ENCODE measurements at places on chromosomes 3 and 15.
A peak's percentile ranks its signal among the peaks of the same experiment; 100 is the strongest.

GRCh38 chr3:146839727-146840375 is 234.7 kb upstream of the PLSCR5 start:
- no peak for DNase-seq

- no peak for DNase-seq
These were observed 35.9 kb downstream of the STARD5 start for GRCh38 chr15:81288040-81288439.

- peak; percentile 13 for DNase-seq
These were observed 848.6 kb downstream of the PDCD6IP start for GRCh38 chr3:34646911-34647460.

- no peak for DNase-seq
These were observed 4.1 kb downstream of the XCR1 start for GRCh38 chr3:46022909-46023785.

GRCh38 chr3:125187599-125187910 is 25.0 kb downstream of the SLC12A8 start:
- no peak for DNase-seq

GRCh38 chr3:195001261-195001660 is 269.7 kb downstream of the XXYLT1 start:
- no peak for DNase-seq

- DNase-seq, result no peak
These were observed 22.8 kb downstream of the MUC4 start for GRCh38 chr3:195788711-195789581.

GRCh38 chr3:184498986-184499606 is 62.5 kb upstream of the EPHB3 start:
- DNase-seq, result no peak

- no peak for DNase-seq
These were observed 145.4 kb downstream of the ALCAM start for GRCh38 chr3:105512061-105512460.

GRCh38 chr3:10732292-10732691 is 83.7 kb upstream of the SLC6A11 start:
- DNase-seq, result no peak

DNA sequence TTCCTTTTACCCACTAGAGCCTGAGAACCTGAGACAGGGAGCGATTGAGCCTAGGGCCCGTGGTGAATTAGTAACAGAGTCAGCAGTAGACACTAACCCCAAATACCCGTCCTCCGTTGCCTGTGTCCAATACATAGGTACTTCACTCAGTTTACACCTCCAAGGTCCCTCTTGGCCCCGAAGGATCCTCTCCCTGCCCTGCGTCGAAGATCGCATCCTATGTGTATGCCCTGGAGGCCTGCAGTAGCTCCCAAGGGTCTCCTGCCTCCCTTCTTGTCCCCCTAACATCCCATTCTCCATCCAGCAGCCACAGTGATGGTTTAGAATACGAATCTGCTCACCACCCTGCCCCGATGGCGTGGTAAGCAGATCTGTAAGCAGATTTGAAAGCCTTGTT is 67.0 kb downstream of the ISG20 start:
- no peak for DNase-seq

- no peak for DNase-seq
These were observed 138.4 kb upstream of the TBL1XR1 start for GRCh38 chr3:177335728-177336127.

DNA sequence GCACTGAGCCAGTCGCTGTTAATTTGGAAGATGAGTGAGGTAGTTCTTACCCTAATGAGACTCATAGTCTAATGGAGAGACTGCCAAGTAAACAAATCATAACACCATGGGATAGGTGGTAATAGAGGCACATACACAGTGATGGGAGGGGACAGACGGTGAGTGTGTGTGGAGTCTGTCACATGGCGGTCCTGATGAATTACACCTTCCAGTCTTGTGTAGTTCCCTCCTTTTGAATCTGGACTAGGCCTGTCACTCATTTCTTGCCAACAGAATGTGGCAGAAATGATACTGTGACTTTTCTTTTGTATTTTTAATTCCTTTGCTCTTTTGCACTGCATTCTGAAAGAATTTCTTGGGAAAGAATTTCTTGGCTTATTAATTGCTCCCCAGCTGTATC is 78.1 kb downstream of the NR1D2 start:
- no peak for DNase-seq

GRCh38 chr15:93570527-93570926 is 481.5 kb upstream of the RGMA start:
- DNase-seq, result no peak

- DNase-seq, result no peak
These were observed 3.6 kb downstream of the ZNF385D start for GRCh38 chr3:21747376-21747775.

DNA sequence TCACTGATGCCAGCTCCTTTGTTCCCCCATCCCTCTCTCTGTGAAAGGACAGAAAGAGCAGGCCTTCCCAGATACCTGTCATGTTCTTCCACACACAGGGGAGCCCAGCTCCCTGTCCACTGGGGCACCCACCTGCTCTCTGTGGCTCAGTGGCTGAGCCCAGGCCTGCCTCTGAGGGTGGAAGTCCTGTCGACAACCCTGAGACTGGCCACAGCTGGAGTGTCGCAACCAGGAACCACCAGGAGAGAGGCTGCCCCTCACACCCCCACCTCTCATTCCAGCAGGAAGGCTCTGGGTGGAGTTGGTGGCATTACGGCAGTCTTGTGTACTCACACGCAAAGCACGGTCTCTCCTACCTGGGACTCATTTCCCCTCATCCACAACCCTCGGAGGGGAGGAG is 66.3 kb downstream of the MEGF11 start:
- DNase-seq, result no peak

- DNase-seq, result no peak
These were observed 25.1 kb downstream of the SLC6A20 start for GRCh38 chr3:45771166-45771775.

DNA sequence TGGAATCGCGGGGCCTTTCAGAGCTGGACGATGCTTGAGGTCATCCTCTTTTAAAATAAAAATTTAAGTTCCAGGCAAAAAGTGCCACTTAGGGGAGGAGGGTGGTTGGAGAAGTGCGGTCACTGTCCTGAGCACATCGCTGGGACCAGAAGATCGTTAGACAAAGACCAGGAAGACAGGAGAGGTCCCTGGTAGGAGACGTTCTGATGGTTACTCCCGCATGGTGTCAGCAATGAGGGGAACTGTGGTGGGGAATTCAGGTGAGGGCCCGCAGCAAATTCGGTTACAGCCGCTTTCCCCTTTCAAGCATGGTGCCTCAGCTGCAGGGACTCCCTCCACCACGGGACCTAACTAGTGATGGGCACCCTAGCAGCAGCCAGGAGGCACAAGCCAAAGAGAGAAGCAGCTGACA is 1.0 kb upstream of the ISY1 start:
- DNase-seq, result no peak

DNA sequence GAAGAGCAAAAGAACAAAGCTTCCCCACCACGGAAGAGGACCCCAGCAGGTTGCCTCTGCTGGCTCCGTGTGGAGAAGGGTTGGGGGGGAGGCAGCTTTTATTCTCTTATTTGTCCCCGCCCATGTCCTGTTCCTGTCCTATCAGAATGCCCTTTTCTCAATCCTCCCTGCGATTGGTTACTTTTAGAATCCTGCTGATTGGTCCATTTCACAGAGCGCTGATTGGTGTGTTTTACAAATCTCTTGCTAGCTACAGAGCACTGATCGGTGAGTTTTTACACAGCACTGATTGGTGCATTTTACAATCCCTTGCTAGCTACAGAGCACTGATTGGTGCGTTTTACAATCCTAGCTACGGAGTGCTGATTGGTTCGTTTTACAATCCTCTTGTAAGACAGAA is 100.6 kb upstream of the KLF13 start:
- DNase-seq, result no peak

DNA sequence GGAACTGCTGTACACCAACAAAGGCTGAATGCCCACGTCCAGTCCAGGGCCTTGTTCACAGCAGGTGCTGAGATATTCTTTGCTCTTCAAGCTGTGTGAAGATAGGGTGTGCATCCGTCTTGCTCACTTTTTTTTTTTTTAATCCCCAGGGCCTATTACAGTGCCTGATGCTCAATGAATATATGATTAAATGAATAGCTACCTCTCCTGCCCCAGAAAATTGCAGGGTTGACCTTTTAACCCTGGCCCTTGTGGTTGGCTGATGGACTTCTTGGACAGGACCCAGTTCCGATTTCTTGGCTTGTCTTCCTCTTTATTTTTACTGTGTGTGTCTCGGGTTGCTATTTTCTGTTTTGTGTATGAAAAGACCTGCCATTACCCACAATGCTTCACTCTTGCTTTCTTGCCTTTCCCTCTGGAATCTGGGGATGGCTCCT is 2.9 kb upstream of the FYTTD1 start:
- no peak for DNase-seq

DNA sequence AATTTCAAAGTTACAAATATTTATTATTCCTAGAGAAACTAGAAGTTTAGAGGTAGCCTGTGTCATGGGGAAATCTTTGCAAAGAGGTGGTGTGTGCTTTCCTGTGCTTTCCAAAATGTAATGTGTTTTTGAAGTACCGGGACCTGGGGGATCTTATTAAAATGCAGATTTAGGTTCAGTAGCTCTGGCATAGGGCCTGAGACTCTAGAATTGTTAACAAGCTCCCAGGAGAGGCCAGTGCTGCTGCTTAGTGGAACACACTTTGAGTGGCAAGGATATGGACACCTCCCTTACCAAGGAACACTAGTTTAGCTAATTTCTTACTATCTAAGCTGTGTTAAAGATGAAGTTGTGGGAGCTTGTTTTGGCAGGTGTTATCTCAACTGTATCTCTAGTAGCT is 428.9 kb downstream of the VGLL3 start:
- no peak for DNase-seq

GRCh38 chr3:170469151-170470062 is 50.7 kb downstream of the CLDN11 start:
- peak; percentile 32 for DNase-seq

DNA sequence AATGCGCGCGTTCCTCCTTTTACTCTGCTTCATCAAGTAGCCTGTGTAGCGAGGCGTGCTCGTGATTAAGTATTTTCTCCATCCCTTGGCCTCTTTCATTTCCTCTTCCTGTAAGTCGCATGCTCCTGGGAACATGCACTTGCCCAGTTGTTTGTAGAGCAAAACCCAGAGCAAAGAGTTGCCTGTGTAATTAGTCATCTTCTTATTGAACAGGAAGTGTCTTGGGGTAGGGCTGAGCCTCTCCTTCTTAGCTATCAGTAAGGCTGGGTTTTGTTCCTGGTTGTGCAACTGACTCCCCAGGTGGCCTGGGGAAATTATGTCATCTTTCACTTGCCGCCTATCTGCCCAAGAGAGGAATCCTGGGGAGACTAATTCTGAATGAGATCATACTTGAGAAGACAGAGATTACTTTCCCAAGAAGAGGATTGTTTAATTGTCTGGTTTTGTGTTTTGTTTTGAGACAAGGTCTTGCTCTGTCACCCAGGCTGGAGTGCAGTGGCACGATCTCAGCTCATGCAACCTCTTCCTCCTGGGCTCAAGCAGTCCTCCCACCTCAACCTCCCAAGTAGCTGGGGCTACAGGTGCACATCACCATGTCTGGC is 14.9 kb downstream of the LIPH start:
- DNase-seq, result peak; percentile 13

DNA sequence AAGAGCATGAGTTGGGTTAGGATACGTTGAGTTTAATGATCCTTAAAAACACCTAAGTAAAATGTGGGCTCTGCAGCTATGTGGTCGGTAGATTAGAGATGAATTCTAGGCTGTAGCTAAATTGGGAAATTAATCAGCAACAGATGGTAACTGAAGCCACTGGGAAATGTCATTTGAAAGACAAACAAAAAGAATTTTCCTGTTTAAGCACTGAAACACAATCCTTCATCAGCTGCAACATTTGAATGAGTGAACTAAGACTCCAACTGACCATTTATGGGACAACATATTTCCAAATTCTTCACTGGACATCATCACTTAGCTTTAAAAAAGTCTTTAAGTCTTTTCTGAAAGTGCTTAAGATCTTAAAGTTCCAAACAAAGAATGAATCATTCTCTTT is 226.9 kb downstream of the ZNF385D start:
- no peak for DNase-seq

GRCh38 chr3:186275436-186275835 is 86.6 kb downstream of the DGKG start:
- no peak for DNase-seq

GRCh38 chr3:30886888-30887287 is 7.6 kb downstream of the GADL1 start:
- DNase-seq, result no peak

DNA sequence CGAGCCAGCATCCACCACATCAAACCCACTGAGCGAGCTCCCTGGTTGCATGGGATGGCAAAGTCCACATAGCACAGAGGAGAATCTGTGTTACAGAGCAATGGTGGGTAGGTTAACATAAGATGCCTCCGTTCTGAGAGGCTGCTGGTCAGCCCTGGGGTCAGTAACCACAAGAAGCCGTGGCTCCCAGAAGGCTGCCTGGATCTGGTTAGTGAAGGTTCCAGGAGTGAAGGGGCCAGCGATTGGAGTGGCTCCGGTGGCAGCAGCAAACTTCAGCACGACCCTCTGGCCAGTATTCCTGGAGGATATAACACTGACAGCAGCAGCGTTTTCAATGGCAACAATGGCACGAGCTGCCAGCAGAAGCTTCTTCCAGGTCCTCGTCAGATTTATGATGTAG is 18.4 kb upstream of the PIGZ start:
- no peak for DNase-seq

- no peak for DNase-seq
These were observed 11.8 kb downstream of the TM4SF18 start for GRCh38 chr3:149321640-149322039.

GRCh38 chr3:49803465-49804140 is 542 bp downstream of the INKA1 start:
- DNase-seq, result no peak

- DNase-seq, result no peak
These were observed 25.8 kb downstream of the ANP32A start for GRCh38 chr15:68794863-68795262.

GRCh38 chr15:64324165-64324877 is 31.7 kb downstream of the CSNK1G1 start:
- no peak for DNase-seq

- DNase-seq, result no peak
These were observed 3.2 kb upstream of the ACAN start for GRCh38 chr15:88800026-88800425.

DNA sequence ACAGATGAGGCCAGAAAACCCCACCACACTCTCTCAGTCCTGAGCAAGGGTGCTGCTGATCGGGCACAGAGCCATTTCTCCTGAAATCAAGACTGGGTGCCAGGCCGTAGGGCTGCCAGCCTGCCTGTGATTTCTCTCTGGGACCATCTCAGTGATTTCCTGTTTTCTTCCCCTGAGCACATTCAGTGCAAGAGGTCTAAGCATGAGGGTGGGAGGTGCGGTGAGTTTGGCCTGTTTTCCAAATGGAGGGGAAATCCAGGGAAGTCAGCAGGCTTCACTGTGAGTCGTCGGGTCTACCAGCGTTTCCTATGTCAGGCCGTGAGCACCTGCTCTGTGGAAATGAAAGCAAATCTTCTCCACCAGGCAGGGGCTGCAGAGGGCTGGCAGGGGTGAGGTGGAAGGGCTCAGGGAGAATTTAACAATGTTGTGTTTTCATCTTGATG is 82.3 kb downstream of the ST6GAL1 start:
- DNase-seq, result no peak

GRCh38 chr15:49558929-49559328 is 61.7 kb downstream of the FAM227B start:
- no peak for DNase-seq

All from NCI-H2081 (cell line).